ENCODE measurements at places on chromosomes 12 and 14. TPM values are rescaled to one million over a fixed set of nuclear protein-coding genes. Genes with fewer than 3 reads are reported as not detected.

GRCh38 chr12:120314220-120314619 is 12.1 kb downstream of the SIRT4 start:
- no peak for DNase-seq

DNA sequence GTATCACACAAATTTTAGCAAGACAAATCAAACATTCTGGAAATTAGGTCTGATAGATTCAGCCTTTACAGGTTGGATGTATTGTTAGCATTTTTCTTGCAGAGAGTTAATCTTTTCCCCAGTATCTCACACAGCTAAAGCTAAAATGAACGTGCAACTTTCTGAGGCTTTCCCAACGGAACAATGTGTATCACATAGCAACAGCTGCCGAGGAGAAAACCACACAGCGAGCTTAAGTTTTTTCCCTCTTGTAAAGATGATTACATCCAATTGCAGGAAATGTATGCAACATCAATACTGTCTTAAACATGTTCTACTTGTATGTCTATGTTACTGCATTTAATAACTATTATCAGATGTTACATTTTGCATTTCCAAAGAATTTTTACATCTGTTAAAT is 182.2 kb downstream of the CCDC59 start:
- DNase-seq, result no peak

DNA sequence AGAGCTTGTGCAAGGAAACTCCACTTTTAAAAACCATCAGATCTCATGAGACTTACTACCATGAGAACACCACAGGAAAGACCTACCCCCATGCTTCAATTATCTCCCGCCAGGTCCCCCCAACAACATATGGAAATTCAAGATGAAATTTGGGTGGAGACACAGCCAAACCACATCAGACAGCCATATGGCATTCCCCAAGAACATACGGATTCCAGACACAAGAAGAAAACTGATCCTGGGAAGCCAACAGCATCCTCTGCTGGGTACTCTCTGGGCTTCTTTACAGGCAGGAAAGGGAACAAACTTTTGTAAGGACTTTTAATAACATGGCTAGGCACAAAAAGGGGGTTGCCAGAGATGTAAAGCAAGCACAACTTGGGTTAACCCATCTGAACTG is 127.2 kb downstream of the TMEM132C start:
- no peak for DNase-seq

Gene KLRF1
- 0.47 TPM for total RNA-seq

Gene SOX5
- total RNA-seq, result 209 TPM

Gene TIMM9
- total RNA-seq, result 23.6 TPM

GRCh38 chr12:113244478-113244958 is 23.3 kb downstream of the TPCN1 start:
- DNase-seq, result no peak

DNA sequence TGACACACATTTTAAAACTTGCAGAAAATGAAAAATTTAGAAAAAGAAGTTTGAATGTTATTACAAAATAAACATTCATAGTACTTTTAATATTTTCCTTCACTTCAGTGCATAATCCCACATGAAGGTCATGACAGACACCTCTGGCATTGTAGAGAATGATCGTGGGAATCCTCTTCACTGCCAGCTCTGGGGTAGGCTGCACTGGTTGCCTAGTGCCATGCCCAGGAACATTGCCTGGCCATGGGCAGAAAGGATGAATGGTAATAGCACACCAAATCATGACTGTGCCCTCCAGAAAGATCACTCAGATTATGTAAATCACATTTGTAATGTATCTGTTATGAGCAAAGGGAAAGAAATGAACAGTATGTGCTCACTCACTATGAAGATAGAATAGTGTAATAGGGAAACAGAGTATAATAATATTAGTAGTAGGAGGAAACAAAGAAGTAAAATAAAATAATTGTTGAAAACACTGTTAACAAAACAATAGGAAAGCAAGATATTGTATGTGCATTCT is 161.6 kb downstream of the PLCZ1 start:
- DNase-seq, result no peak

- no peak for DNase-seq
Measured at GRCh38 chr12:132415327-132416120, 74.4 kb upstream of the FBRSL1 start.

DNA sequence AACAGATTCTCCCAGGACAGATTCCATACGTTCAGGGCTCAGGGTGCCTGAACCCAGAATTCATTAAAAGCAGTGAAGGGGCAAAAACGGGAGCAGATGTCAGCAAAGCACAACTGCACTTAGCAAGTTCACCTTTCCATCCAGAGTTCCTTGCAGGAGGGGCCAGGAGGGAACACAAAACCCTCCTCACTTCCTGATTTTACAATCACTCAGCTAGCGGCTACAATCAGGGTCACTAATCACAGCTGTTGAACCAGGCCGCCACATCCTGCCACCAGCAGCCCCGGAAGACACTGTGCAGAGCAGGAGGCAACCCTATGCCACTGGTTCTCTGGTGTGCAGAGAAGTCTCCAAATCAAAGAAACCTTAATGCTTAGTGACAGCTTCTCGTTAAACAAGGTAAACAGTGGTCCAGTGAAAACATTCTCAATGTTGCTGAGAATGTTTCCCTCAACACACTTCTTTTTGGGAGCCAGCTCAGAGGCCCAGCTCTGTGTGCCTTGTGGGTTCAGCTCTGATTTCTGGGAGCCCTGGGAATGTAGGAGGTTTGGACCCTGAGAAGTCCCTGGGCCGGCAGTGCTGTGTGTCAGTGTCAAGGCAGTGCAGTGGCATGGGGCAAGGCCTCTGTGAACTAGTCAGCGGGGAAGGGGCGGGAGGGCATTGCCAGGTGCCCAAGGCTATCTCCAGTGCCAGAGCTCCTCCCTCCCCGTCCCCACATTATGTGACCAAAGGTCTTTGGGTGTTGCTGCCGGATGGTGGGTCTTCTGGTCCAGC is 54.5 kb downstream of the VCPKMT start:
- DNase-seq, result no peak
